ENCODE measurements at places on chromosomes 5 and 9. TPM values are rescaled to one million over a fixed set of nuclear protein-coding genes. Genes with fewer than 3 reads are reported as not detected.

Gene OR1J2
- not detected for total RNA-seq

Gene SLC28A3
- not detected for total RNA-seq

DNA sequence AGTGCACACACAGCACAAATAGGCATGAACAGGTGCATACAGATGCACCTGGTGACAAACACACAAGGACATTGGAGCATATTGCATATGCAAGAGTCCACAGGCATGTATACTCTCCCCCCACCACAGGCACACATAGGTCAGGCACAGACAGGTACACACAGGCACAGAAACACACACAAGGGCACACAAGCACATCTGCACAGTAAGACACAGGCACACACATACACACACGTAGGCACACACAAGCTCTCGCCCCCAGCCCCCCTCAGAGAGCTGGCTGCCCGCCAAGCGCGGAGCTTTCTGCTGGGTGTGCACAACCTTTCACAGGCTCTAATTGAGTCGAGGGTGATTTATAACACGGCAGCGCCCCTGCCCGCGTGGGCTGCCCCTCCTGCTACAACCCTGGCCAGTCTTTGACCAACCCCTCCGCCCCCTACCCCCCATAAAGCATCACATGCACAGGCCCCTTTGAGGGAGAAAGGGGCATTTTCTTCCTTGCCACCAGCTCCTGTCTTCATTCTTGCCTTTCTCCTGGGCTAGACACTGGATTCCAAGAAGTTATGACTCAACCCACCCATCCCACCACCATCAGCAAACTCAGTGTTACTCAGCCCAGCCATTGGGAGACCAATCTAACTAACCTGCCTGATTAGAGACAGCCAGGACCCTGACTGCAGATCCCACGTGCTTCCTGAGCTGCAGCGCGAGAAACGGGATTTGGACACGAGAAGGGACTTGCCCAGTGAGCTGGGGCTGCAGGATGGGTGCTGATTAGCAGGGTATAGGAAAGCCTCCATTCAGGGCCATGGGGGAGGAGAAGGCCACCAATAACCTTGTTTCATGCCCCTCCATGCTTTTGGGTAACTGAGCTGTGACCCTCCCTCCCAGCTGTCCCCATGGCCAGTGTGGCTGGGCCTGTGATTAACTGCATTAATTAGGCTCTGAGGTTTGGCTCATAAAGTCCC is 42.8 kb upstream of the PSD2 start:
- DNase-seq = no peak

DNA sequence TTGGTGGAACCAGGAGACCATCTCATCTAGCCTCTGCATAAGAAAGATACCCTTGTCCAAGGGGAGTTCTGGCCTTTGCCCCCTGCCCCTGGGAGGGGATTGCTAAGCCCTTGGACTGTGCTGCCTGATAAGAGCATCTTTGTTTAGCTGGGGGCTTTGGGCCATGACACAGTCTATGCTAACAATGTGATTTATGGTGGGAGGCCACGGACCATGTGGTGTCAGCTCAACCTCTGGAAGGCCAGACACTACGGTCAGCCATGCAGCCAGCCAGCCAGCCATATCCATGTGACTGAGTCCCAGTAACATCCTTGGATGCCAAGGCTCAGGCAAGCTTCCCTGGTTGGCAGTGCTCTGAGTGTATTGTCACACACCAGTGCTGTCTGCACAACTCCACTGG is 244.4 kb downstream of the FSTL4 start:
- DNase-seq = no peak

- no peak for DNase-seq
These were observed 174.8 kb downstream of the COL23A1 start for GRCh38 chr5:178415353-178415752.

Gene GABRA6
- total RNA-seq = not detected

GRCh38 chr9:134226221-134226930 is 62.0 kb upstream of the RNU6ATAC start:
- peak; percentile 83 for DNase-seq

Gene KCNV2
- total RNA-seq = not detected

Gene DMRTA1
- 0.07 TPM for total RNA-seq

Gene GPR150
- total RNA-seq = not detected
